ENCODE measurements at places on chromosomes 5 and 9.

DNA sequence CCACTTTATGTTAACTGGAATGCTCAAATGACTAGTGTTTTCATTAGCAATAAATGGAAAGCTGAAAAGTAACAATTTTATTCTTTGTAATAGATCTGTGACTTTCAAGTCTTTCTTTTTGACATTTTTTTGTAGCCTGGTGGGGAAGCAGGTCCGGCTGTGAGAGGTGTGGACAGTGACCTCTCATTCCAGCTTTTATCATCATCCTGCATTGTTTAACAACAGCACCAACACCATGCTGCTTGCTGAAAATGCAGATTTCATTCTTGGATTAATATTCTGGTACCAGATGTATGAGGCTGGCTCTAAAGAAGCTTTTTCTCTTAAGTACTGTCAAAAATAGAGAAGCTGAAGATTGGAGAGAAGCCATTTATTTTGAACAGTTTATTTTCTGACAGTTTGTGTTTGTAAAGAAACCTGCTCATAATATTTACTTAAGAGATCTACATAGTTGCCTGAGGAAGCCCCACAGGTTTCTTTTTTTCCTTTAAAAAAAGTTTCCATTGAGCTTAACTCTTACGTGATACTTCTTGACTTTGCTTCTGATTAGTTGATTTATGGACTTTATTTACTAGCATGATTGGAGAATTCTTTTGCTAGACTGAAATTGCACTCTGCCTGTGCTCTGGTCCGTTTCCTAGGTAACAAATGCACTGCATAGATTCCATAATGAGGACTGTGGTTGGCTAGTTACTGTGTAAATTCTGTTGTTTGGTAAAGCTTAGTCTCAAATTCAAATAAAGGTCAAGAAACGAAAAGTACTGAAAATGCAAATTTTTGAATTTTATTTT, 3.4 kb downstream of the KIAA1958 start:
- DNase-seq = no peak

- DNase-seq = no peak
Observed at GRCh38 chr5:18461766-18462165, 827.5 kb downstream of the TAF11L14 start.

GRCh38 chr5:143582869-143583268, 179.4 kb upstream of the NR3C1 start:
- DNase-seq = no peak

DNA sequence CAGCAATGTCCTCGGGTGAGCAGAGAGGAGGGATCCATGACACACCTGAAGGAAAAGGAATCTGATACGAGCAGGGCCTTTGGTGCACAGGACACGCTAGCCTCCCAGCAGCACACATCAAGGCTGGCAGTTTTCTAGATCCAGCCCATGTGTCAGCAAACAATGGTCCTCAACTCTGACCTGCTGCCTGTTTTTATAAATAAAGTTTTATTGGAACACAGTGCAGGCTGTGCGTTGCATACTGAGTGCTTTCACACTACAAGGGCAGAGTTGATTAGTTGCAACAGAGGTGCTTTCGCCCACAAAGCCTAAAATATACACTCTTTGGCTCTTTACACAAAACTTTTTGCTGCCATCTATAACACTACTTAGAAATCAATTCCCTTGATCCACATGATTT, 147.1 kb downstream of the MYO10 start:
- no peak for DNase-seq

DNA sequence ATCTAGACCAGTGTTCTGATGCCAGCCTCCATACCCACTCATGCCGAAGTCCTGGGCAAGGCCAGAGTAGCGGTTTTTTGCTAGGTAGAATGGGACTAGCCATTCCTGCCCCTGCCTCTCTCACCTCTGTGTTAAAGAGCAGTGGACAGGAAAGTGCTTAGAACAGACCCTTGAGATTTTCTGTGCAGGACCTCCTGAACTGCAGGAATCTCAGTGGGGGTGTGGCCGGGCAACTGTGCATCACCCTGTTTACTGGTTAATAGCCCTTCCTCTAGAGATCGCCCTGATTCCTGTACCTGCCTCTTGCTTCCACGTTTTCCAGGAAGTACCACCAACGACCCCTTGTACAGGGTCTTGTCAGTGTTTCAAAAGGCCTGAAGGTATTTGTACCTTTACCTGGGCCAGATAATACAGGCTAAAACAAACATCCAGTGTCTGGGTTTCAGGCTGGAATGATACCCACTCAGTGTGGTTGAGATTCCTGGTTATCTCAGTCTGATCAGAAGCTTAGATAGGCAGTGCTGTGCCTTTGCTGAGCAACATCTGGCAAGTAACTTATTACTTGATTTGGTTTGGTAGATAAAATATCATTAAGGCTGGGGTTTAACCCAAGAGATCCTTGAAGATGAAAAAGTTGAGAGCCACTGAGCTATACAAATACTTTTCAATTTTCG, 65.9 kb downstream of the RGS3 start:
- DNase-seq = no peak

DNA sequence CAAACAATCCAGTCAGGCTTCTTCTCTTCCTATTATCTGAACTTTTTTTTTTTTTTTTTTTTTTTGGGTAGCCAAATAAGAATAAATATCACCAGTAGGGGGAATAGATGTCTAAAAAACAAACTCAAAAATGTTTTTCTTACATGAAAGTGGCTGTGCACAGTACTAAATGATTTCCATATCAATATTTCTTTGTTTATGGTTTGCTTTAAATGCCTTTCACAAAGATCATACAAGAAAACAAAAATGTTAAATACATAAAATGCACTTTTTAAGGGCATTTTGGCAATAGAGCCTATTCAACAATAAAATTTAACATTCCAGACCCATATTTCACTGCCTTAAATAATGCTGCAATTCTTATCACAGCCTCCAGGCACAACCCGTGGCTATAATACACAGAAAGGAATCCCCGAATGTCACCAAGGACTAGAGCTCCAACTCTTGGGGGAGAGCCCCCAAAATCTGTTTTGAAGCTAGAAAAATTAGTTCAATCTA, 91.1 kb upstream of the TBCA start:
- no peak for DNase-seq

GRCh38 chr5:132751444-132751843, 4.2 kb downstream of the CCNI2 start:
- DNase-seq = no peak

DNA sequence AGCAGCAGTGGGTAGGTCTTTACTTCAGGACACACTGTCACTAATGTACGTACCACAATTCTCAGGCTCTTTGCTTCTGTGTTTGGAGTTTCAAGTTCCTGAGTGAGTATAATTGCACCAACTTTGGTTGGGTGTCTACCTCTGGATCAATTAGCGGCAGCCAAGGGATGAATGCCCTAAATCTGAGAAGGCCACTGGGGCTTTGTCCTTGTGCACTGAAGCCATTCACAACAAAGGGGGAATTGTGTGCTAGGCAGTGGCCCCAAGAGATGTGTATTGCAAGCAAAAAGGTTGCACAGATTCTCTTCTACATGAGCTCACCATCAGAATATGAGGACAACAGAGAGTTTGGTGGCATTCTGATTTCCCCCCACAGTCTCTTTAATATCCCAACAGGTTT, 3.9 kb upstream of the PHF24 start:
- DNase-seq = no peak

- DNase-seq = peak; percentile 15
Observed at GRCh38 chr5:113336975-113337374, 97.8 kb downstream of the TSSK1B start.

DNA sequence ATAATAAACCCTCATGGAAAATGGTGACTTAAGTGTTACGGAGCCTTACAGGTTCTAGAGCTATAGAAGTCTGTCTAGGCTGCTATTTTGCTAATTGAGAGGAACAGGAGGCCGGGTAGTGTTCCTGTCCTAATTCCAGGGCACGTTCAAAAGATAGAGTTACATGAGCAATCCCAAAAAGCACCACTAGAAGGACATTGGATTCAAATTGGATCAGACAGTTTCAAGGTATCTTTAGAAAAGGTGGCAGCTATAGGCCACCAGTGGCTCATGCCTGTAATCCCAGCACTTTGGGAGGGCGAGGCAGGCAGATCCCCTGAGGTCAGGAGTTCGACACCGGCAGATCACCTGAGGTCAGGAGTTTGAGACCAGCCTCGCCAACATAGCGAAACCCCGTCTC, 458.8 kb downstream of the TMEM232 start:
- no peak for DNase-seq

- no peak for DNase-seq
Observed at GRCh38 chr5:88540471-88541115, 271.9 kb upstream of the TMEM161B start.

DNA sequence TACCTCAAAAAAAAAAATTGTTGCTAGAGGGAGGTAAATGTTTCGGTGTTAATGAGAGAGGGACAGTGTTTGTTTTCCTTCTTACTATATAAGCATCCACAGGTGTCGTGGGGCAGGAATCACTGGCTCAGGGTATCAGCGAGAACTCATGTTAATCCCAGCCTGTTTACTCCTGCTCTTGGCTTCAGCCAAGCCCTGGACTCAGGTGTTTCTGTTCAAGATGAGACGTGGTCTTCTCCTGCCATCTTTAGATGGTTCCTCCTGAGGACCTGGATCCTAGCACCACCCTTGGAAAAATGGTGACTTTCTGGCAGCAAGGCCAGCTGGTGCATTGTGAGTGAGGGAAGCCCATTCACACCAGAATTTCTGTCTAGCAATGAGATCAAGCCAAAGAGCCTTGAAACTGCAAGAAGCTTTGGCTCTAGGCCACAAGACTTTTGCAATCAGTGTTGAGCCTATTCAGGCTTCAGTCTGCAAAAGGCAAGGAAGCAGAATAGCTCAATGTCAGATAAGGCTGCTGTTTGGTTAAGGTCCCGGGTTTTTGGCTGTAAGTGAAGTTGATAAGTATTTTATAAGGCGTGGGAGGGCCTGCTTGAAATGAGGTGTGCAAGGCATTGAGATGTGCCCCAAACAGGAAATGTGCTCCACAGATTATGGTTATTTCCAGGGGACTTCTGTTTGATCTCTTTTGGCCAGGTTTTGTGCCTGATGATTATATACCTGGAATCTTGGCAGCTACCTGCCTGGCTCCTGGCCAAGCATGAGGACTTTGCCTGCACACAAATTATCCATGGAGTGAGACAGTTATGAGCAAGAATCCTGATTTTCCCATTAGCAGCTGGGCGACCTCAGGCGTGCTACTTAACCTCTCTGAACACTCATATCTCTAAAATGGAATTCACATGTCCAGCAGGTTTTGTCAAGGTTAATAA, 99.8 kb downstream of the TENT4A start:
- DNase-seq = no peak

DNA sequence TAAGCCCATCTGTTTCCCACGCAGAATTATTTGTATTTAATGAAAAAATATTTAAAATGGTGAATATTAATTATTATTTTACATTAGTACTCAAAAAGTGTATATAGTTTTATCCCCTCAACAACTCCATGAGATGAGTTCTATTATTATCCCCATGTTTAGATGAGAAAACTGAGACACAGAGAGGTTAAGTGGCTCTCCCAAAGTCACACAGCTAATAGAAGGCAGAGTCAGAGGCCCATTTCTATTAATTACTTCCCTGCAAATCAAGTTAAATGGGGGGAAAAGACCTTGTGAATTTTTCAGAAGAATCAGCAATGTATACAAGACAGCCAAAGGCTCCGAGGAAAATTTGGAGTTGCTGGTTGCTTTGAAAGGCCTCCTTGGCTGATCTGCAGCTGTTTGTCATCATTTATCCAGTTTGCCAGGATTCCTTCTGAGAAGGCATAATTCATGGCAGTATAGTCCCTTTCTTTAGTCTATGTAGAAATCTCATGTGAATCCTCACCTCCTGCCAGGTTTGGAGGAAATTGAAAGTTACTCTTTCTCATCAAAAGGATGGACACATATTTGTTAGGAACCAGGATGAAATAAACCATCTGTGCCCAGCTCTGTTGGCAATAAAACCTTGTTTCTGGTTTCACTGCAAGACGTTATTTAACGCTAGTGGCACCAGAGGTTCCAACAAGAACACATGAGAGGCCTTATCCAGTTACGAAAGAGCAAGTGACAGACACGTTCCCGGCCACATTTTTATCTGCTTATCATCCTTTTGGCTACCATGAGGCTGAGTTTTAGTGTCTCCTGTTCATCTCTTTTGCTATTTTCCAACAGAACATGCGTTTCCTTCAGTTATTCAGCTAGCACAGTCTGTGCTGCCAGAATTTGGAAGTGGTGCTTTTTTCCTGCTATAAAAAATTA, 621 bp downstream of the FYB1 start:
- DNase-seq = no peak

DNA sequence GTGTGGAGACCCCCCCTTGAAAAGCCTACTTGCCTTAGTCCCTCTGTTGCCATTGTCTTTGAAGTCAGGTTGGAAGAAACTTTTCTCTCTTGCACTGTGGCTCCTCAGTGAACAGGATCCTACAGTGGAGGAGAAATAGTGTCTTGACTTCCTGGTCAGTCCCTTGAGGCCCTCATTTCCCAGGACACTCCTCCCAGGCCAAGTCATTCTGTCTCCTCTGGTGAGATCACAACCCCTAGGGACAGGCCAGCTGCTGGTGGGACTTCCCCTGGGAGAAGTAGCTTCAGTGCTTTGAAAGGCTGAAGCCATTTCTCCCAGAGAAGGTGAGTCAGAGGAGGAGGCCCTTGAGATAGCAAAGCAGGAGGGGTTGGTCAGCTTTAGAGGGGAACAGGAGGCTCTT, 10.1 kb upstream of the GRIA1 start:
- no peak for DNase-seq

- no peak for DNase-seq
Observed at GRCh38 chr9:122332083-122332482, 38.7 kb upstream of the PTGS1 start.

DNA sequence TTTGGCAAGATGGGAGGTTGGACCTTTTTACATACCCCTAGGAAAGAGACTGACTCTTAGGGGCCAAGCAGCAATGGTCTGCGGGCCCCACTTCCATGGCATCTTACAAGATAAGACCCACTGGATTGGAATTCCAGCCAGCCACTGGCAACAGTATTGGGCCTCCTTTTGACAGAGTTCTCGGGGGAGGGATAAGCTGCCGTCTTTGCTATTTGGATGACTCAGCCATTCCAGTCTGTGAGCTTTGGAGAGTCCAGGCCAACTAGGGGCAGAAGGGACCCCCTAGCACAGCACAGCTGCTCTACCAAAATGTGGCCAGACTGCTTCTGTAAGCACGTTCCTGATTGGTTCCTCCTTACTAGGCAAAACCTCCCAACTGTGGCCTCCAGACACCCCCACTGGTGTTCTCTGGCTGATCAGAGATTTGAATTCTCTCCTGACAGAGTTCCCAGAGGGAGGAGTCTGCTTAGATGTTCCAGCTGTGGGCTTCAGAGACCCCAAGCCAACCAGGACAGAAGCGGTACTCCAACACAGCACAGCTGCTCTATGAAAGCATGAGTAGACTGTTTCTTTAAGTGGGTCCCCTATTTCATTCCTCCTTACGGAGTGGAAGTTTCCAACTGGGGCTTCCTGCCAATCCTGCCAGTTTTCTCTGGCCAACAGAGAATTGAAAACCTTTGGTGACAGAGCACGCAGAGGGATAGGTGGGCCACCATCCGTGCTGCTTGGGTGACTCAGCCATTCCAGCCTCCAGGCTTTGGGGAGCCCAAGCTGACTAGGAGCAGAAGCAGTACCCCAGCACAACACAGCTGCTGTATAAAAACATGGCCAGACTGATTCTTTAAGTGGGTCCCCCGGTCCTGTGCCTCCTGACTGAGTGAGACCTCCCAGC, 672.1 kb upstream of the RIOK2 start:
- peak; percentile 15 for DNase-seq

Measured in AG08396 (cell line).